ENCODE measurements at places on chromosomes 7 and 10.

GRCh38 chr7:156654511-156655234 lies 14.1 kb downstream of the RNF32 start:
- no peak for DNase-seq

GRCh38 chr7:6197801-6198551 lies 74.4 kb downstream of the CYTH3 start:
- DNase-seq = no peak

- DNase-seq = no peak
These were observed 13.1 kb upstream of the CPA1 start for GRCh38 chr7:130367088-130367755.

DNA sequence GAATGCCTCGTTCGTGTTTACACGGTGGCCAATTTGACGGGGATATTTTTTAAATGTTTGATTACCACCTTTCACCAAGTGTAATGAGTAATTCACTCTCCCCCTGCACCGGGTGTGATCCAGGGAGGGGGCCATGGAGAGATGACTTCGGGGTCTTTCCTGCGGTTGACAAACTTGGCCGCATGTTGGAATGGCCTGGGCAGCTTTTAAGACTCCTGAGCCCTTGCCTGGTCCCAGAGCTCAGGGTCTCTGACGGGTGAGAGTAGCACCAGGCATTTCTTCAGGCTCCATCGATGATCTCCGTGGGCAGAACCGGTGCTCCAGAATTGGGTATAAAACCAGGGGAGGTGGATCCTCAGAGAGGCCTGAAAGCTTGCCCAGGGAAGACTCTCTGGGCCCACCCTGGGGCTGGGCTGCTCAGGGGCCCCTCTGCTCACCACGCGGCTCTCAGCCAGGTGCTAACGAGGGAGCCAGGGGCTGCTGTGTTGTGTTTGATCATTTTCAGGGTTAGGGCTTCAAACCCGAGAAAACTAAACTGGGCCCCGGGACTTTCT lies 882 bp downstream of the ZNF282 start:
- no peak for DNase-seq

DNA sequence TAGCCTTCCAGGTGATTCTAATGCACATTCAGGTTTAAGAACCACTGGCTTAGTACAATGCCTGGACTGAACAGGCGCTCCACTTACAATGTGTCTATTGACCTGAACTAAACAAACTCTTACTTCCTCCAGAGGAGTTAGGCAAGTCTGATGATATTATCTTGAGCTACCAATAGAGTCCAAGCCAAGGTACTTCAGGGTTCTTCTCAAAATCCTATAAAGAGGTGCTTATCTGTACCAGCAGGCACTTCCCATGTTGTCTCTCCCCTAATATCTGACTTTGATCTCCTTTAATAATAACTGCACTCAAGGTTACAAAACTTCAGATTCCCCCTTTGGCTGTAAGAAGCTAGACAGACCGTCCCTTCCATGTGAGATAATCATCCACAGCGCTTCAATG lies 157.0 kb upstream of the SVIL start:
- no peak for DNase-seq

GRCh38 chr7:27895551-27895950 lies 155.6 kb downstream of the TAX1BP1 start:
- DNase-seq = no peak

DNA sequence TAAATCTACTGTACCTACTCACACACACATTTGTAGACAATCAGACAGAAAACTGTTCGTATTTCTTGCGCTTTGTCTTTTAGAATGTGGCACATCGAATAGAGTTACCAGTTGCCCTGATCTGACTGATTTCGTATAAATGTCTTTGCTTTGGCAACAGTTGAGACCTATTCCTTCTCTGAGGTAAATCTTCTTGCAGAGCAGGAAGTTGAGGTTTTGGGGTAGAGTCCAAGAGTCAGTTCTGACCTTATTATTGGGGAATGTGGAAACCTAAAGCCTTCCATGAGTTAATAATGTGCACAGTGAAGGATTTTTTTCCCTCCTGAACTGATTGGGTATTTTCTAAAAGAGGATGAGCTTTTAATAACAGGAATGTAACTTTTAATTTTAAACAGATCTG lies 135.3 kb downstream of the KIAA1217 start:
- no peak for DNase-seq

DNA sequence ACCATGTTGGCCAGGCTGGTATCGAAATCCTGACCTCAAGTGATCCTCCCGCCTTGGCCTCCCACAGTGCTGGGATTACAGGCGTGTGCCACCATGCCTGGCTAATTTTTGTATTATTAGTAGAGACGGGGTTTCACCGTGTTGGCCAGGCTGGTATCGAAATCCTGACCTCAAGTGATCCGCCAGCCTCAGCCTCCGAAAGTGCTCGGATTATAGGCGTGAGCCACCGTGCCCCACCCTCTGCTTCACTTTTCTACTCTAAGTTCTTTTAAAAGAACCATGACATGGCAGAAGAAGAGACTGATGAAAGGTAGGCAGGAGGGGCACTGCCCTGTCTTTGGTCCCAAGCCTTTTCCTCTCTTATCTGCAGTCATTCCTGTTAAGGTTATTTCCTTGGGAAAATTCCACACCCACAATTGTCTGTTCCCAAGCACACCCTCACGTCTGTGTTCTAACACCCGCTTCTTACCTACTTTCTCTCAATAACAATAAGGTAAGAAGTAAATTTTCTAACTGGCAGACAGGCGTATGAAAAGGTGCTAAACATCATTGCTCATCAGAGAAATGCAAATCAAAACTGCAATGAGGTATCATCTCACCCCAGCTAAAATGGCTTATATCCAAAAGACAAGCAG lies 291.7 kb downstream of the DPP6 start:
- DNase-seq = no peak

- no peak for DNase-seq
These were observed 383.8 kb upstream of the SORCS1 start for GRCh38 chr10:107548301-107548700.

- no peak for DNase-seq
These were observed 68.6 kb upstream of the CACNB2 start for GRCh38 chr10:18071591-18071990.
